ENCODE measurements at places on chromosomes 12 and 14. TPM values are rescaled to one million over a fixed set of nuclear protein-coding genes. Genes with fewer than 3 reads are reported as not detected.

Gene TNS2
- total RNA-seq: 104 TPM

Gene RHEBL1
- 0.95 TPM for total RNA-seq

Gene TAS2R20
- 0.82 TPM for total RNA-seq

Gene DNAI7
- total RNA-seq: 0.44 TPM

Gene LRTM2
- not detected for total RNA-seq

Gene RPGRIP1
- not detected for total RNA-seq

Gene HCAR3
- not detected for total RNA-seq

Gene EIF5
- total RNA-seq: 175 TPM

Gene SOS2
- 28.1 TPM for total RNA-seq

Gene RBMS2
- total RNA-seq: 65.3 TPM

Gene ERBB3
- 0.52 TPM for total RNA-seq

Gene RIPK3
- 0.80 TPM for total RNA-seq

Gene CLEC1B
- not detected for total RNA-seq

Gene BCL2L14
- not detected for total RNA-seq

Gene PTGDR
- not detected for total RNA-seq

Gene KRT3
- total RNA-seq: not detected

Gene PTCSC3
- total RNA-seq: not detected

Gene CLEC2D
- total RNA-seq: 4.6 TPM

Gene WNT1
- total RNA-seq: not detected

Gene ZFC3H1
- total RNA-seq: 36.7 TPM

Gene IL26
- total RNA-seq: 2.5 TPM

Gene ACTR6
- 17.4 TPM for total RNA-seq

Gene SLC25A47
- not detected for total RNA-seq

Gene TTLL5
- 22.1 TPM for total RNA-seq

Gene FSCB
- not detected for total RNA-seq

Gene EIF2S3B
- 0.56 TPM for total RNA-seq

Gene DNAJC22
- total RNA-seq: 0.36 TPM

Gene KRT78
- not detected for total RNA-seq

Gene NOPCHAP1
- 11.5 TPM for total RNA-seq

Gene MMP17
- total RNA-seq: 1.3 TPM

Gene IAPP
- total RNA-seq: not detected
